Mesangial cell (primary cell): ENCODE measurements at places on chromosomes 7 and 10. TPM values are rescaled to one million over a fixed set of nuclear protein-coding genes. Genes with fewer than 3 reads are reported as not detected.

Gene MSANTD7
- 7.7 and 9.8 TPM in 2 replicates for total RNA-seq

Gene PTPN20
- 0.76 and 1.8 TPM in 2 replicates for total RNA-seq

Gene ZNF117
- 1.3 and 1.6 TPM in 2 replicates for total RNA-seq

Gene EEPD1
- total RNA-seq: 6.8 and 12.5 TPM in 2 replicates

Gene DOCK1
- 38.3 and 43.6 TPM in 2 replicates for total RNA-seq

Gene TAC1
- total RNA-seq: not detected in 2 replicates

Gene MDFIC
- 14.7 and 15.2 TPM in 2 replicates for total RNA-seq

Gene CTAGE6
- not detected in 2 replicates for total RNA-seq

Gene CNNM1
- 0.16 and 0.63 TPM in 2 replicates for total RNA-seq

Gene HECW1
- total RNA-seq: under 0.01 and 0.38 TPM in 2 replicates
